B cell (primary cell): ENCODE measurements at places on chromosomes 12 and 14.

- H3K4me1 ChIP-seq = no peaks in the 10 kb centered on the region
- H3K36me3 ChIP-seq = peaks cover 4% of the 10 kb centered on the region
- H3K27ac ChIP-seq = no peak overlapping the region
These were observed 444.3 kb upstream of the RGS6 start for GRCh38 chr14:71487941-71488340.

- H3K27ac ChIP-seq = no peak overlapping the region
- no peak overlapping the region for H3K4me3 ChIP-seq
- no peaks in the 10 kb centered on the region for H3K4me1 ChIP-seq
- H3K27me3 ChIP-seq = no peaks in the 10 kb centered on the region
- H3K36me3 ChIP-seq = no peaks in the 10 kb centered on the region
These were observed 32.9 kb downstream of the TSPAN8 start for GRCh38 chr12:71124835-71125460.

- H3K36me3 ChIP-seq = no peaks in the 10 kb centered on the region
- DNase-seq = no peak
- no peaks in the 10 kb centered on the region for H3K4me1 ChIP-seq
- no peaks in the 10 kb centered on the region for H3K27me3 ChIP-seq
- H3K4me3 ChIP-seq = no peak overlapping the region
These were observed 411.1 kb downstream of the TMTC2 start for GRCh38 chr12:83097643-83098342.

GRCh38 chr14:80978403-80978802 lies 23.0 kb downstream of the TSHR start:
- no peak overlapping the region for H3K4me3 ChIP-seq
- H3K27ac ChIP-seq = no peak overlapping the region
- no peak for DNase-seq
- H3K27me3 ChIP-seq = no peaks in the 10 kb centered on the region
- H3K36me3 ChIP-seq = no peaks in the 10 kb centered on the region

GRCh38 chr12:88381466-88381865 lies 198.8 kb downstream of the KITLG start:
- no peaks in the 10 kb centered on the region for H3K4me1 ChIP-seq
- no peak overlapping the region for H3K27ac ChIP-seq
- no peaks in the 10 kb centered on the region for H3K27me3 ChIP-seq
- no peak for DNase-seq
- no peaks in the 10 kb centered on the region for H3K36me3 ChIP-seq
- H3K4me3 ChIP-seq = no peak overlapping the region

GRCh38 chr12:49636574-49636973 lies 13.2 kb downstream of the PRPF40B start:
- no peak overlapping the region for H3K27ac ChIP-seq
- no peaks in the 10 kb centered on the region for H3K36me3 ChIP-seq
- H3K4me1 ChIP-seq = peaks cover 13% of the 10 kb centered on the region
- DNase-seq = no peak
- H3K4me3 ChIP-seq = no peak overlapping the region
